Natural killer cell treated with Interleukin-12 subunit alpha and Interleukin-12 subunit beta and Interleukin-15 and Interleukin-18, amount 100 ng/mL, for 72 hours (primary cell): ENCODE measurements at places on chromosomes 7 and 10. TPM values are rescaled to one million over a fixed set of nuclear protein-coding genes. Genes with fewer than 3 reads are reported as not detected.

The MBL2 gene
- total RNA-seq, result not detected

GRCh38 chr7:36400606-36401005 lies 10.9 kb downstream of the ANLN start:
- no peak for DNase-seq
- H3K27ac ChIP-seq, result no peak overlapping the region
- no peaks in the 10 kb centered on the region for H3K27me3 ChIP-seq

DNA sequence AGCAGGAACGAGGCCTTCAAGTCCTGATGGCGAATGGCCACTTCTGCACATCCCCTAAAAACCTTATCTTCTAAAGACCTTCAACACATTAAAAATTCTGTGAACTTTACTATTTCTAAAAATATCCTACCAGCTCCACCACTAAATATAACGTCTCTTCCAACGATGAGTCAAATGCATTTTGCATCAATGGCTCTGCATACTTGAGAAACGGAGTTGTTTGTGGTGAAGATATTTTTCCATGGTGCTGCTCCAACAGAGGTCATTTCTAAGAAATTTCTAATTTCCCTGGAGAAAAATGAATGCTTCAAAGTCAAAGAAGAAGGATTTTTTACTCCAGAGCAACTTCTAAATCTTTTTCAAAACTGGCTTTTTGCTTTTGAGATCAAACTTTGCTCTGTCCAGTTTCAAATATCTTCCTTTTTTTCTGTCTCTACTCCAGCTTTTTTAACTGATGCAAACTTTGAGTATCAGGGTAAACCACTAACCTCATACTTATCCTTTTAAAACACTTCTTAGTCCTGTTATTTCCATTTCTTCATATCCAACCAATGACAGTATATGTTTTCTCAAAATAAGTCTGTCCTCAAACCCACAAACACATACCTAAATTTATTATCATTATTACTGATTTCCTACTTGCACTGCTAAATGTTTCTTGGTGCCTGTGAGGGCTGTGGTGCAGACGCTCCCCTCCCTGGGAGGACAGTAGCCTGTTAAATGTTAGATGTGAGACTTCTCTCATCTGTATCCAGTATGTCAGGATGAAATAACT lies 258.1 kb downstream of the KLF6 start:
- H3K4me1 ChIP-seq, result peaks cover 3% of the 10 kb centered on the region
- H3K27ac ChIP-seq, result no peak overlapping the region
- H3K4me3 ChIP-seq, result no peak overlapping the region
- DNase-seq, result no peak
- no peaks in the 10 kb centered on the region for H3K36me3 ChIP-seq

The RBP4 gene
- not detected for total RNA-seq

The TRIL gene
- total RNA-seq, result 0.11 TPM

The MYO3A gene
- not detected for total RNA-seq

DNA sequence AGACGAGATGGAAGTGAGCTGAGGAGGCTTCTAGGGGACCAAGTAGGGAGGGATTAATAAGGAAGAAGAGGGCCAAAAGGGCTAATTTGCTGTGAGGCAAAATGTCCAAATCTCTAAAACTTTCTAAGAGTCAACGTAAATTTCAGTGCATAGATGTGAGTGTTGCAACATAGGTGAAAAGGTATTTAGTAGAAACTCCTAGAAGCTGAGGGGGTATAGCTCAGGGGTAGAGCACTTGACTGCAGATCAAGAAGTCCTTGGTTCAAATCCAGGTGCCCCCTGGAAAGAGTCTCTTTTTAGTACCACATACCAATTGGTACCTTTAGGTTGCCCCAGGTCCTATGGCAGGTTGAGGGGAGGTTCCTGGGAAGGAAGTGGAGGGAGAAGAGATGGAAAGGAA lies 48.7 kb upstream of the ZNF746 start:
- H3K4me3 ChIP-seq, result no peak overlapping the region
- no peaks in the 10 kb centered on the region for H3K4me1 ChIP-seq
- H3K27me3 ChIP-seq, result no peaks in the 10 kb centered on the region
- peaks cover 12% of the 10 kb centered on the region for H3K36me3 ChIP-seq
- DNase-seq, result no peak

The LMOD2 gene
- not detected for total RNA-seq

GRCh38 chr10:4199196-4199595 lies 414.2 kb upstream of the KLF6 start:
- no peaks in the 10 kb centered on the region for H3K36me3 ChIP-seq
- H3K4me3 ChIP-seq, result no peak overlapping the region
- DNase-seq, result no peak
- H3K27me3 ChIP-seq, result peaks cover 4% of the 10 kb centered on the region

DNA sequence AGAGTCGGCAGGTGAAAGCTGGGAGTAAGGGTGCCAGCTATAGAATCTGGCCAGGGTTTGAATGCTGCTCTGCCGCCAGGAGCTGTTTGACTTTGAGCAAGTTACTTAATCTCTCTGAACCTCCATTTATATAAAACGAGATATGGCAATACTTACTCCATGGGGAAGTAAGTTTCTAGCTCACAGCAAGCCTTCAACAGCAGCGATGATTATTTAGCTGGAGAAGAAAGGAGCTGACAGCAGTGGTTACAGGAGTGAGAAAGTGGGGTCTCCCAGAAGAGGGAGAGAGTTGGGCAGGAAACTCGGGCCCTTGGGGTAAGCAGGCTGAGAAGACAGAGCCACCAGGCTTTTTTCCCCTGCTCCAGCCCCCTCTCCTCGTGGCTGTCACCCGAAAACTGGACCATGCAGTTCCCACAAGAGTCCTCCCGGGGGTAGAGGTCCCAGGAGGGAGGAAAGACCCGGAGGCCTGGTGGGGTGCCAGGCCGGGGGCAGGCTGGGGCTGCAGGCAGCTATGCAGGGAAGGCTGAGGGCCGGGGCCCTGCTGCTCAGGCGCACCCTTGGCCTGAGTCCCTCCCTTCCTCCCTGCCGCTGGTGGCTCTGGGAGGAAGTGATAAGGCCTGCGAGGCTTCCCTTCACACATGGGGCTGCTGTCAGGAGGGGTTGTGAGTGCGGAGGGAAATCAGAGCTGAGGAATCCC lies 3.5 kb downstream of the NOS3 start:
- H3K27ac ChIP-seq, result no peak overlapping the region
- no peak for DNase-seq
- H3K4me3 ChIP-seq, result peak overlapping the region; percentile 30
- no peaks in the 10 kb centered on the region for H3K36me3 ChIP-seq
- peaks cover 17% of the 10 kb centered on the region for H3K4me1 ChIP-seq

The CHRM2 gene
- not detected for total RNA-seq

DNA sequence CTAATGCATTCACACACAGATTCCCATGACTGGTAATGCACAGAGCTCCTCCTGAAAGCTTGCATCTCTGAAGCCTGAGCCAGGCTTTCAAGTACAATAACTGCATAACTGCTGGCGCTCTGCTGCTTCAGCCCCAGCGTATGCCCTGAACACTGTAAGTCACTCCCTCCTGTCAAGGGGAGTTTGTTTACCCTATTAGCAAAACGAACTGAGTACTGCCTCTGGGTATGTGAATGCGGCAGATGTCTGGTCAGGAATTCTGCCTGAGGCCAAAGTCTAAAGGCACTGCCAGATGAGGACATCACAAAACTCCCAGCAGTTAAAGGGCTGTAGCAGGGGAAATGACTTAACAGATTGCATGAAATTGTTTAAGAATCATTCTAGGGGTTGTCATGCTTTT lies 97.7 kb downstream of the NRCAM start:
- no peak for DNase-seq
- no peaks in the 10 kb centered on the region for H3K27me3 ChIP-seq
- H3K4me1 ChIP-seq, result no peaks in the 10 kb centered on the region
- no peak overlapping the region for H3K27ac ChIP-seq
- no peak overlapping the region for H3K4me3 ChIP-seq

DNA sequence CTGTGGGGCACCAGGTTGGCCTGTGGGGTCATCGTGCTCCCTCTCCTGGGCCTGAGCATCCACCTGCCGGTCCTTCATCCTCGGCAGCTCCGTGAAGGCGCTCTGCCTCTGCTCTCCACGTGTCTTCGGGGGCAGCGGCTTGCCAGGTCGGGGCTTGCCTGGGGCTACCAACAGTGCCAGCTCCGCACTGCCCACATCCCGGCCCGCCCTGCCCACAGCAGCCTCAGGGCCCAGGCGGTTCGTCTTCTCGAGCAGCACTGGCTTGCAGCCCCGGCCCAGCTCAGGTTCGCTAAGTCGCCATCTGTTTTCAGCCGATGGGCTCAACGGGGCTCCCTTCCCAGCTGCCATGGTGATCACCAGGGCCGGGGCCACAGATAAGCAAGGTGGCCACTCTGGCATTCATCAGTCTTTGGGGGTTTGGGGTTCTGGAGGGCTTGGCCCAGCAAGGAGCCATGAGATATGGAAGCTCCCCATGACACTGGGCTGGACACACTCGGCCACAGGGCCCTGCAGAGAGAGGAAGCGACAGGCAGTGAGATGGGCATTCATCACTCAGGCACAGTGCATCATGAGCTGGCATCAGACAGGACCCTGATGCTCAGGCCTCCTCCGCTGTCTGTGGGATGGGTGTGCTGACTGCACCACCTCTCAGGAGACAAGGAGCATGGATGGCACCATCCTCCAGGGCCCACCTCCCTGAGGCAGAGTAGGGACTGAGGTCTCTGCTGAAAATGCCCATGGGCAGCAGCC lies 15.5 kb downstream of the ZNF488 start:
- H3K27ac ChIP-seq, result no peak overlapping the region
- peaks cover 6% of the 10 kb centered on the region for H3K27me3 ChIP-seq
- DNase-seq, result peak; percentile 20

- H3K36me3 ChIP-seq, result peaks cover 10% of the 10 kb centered on the region
- no peak overlapping the region for H3K27ac ChIP-seq
- no peak for DNase-seq
- H3K4me3 ChIP-seq, result no peak overlapping the region
Observed at GRCh38 chr10:31593124-31593523, 274.1 kb downstream of the ZEB1 start.

The DOCK1 gene
- total RNA-seq, result 0.28 TPM

The PDCD4 gene
- 48.6 TPM for total RNA-seq

The CTBP2 gene
- 61.3 TPM for total RNA-seq

- DNase-seq, result no peak
- no peaks in the 10 kb centered on the region for H3K36me3 ChIP-seq
- H3K4me1 ChIP-seq, result no peaks in the 10 kb centered on the region
- H3K4me3 ChIP-seq, result peak overlapping the region; percentile 70
- peaks cover 72% of the 10 kb centered on the region for H3K27me3 ChIP-seq
Observed at GRCh38 chr7:3301831-3302618, 973 bp downstream of the SDK1 start.

DNA sequence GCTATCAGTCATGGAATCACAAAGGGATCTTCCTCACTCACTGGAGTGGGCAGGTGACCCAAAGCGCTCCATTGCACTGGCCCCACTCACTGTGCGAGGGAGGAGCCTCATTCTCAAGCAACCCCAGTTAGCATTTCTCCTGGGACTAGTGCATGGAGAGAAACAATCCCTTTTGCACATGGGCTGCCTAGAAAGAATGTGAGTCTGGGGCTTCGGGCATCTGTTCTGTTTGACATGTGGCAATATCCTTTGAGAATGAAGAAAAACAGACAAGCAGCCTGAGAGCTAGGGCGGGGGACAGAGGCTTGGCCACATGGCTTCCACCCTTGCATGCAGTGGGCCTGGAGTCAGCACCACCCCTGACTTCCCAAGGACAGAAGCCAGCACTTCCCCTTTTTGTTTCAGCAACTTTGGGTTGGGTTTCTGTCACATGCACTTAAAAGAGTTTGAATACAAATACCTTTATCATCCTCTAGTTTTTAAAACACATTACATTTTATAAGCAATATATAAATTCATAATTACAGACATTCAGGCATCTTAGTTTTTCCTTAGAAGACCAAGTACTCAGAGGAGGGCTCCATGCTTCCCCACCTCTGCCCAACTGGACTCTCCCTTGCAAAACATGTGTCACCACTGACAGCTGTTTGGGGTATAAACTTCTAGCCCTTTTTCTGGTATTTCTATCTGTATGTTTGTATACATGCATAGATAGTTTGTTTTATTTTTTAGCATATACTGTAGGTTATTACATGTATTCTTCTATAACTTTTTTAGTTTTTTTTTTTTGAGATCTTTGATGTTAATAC lies 73.8 kb downstream of the RBM20 start:
- no peak for DNase-seq
- no peak overlapping the region for H3K4me3 ChIP-seq
- H3K27me3 ChIP-seq, result peaks cover 8% of the 10 kb centered on the region
- no peaks in the 10 kb centered on the region for H3K36me3 ChIP-seq
- no peak overlapping the region for H3K27ac ChIP-seq
- no peaks in the 10 kb centered on the region for H3K4me1 ChIP-seq

The TUBAL3 gene
- total RNA-seq, result 0.19 TPM

DNA sequence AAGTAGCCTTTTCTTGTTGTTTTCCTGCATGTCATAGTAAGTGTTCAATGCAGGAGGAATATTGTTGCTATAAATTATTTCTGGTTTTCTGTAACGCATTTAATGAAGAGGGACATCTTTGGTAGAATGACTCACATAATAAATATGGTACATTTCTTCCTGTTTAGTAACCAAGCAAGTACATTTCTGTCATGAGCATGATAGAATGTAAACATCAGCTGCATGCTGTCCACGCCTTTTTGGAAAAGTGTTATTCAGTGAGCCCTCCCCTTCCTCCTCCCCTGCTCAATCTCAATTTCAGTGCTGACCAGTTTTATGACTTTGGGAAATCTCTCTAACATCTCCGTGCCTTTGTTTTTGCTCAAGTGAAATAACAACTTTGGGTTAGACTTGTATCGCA lies 664.0 kb downstream of the XPNPEP1 start:
- no peak overlapping the region for H3K4me3 ChIP-seq
- H3K27ac ChIP-seq, result no peak overlapping the region
- no peaks in the 10 kb centered on the region for H3K27me3 ChIP-seq
- no peaks in the 10 kb centered on the region for H3K36me3 ChIP-seq

GRCh38 chr7:98755138-98755898 lies 114.5 kb downstream of the TMEM130 start:
- H3K27ac ChIP-seq, result no peak overlapping the region
- H3K27me3 ChIP-seq, result peaks cover 12% of the 10 kb centered on the region
- no peaks in the 10 kb centered on the region for H3K36me3 ChIP-seq
- H3K4me3 ChIP-seq, result no peak overlapping the region
- DNase-seq, result no peak
- H3K4me1 ChIP-seq, result no peaks in the 10 kb centered on the region

DNA sequence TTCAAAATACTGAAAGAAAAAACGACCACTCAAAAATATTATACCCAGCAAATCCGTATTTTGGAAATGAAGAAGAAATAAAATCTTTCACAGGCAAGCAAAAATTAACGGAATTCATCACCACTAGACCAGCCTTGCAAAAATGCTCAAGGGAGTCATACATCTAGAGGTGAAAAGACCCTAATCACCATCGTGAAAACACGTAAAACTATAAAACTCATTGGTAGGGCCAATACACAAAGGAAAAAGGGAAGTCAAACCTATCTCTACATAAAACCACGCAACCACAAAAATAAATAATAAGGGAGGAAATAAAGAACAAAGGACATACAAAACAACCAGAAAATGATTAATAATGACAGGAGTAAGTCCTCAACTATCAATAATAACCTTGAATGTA lies 6.6 kb upstream of the AKR1B1 start:
- peaks cover 6% of the 10 kb centered on the region for H3K27me3 ChIP-seq
- H3K27ac ChIP-seq, result no peak overlapping the region
- DNase-seq, result no peak
- H3K36me3 ChIP-seq, result peaks cover 17% of the 10 kb centered on the region
- no peaks in the 10 kb centered on the region for H3K4me1 ChIP-seq

- H3K27ac ChIP-seq, result no peak within 1 kb of the TSS
- no peak for DNase-seq
- no peaks in the 10 kb centered on the region for H3K36me3 ChIP-seq
Observed at GRCh38 chr7:19772841-19773760, at the start of gene TMEM196. TSS of gene TMEM196 (minus strand) at chr7:19773617. CDS start at chr7:19772696, 921 bp downstream.
